ENCODE measurements at places on chromosomes 1 and 21.
A peak's percentile ranks its signal among the peaks of the same experiment; 100 is the strongest.

DNA sequence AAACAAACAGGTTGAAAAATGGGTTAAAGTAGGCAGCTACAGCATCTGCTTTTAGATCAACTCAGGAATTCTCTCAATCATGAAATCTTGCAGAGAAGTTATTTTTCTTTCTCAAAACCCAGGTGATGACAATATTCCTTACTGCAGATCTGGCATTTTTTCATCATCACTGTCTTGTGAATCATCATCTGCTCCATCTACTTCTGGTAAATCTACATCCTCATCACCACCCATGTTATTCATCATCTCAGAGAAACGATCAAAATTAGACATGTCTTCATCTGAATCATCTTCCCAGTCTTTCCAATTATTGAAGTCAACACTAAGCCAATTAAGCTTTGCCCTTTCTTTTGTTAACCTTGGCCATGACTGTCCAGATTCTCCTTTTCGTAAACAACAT is 21.8 kb downstream of the GBP2 start:
- DNase-seq, result no peak

GRCh38 chr1:147598621-147599361 is 57.5 kb downstream of the BCL9 start:
- DNase-seq, result peak; percentile 47

DNA sequence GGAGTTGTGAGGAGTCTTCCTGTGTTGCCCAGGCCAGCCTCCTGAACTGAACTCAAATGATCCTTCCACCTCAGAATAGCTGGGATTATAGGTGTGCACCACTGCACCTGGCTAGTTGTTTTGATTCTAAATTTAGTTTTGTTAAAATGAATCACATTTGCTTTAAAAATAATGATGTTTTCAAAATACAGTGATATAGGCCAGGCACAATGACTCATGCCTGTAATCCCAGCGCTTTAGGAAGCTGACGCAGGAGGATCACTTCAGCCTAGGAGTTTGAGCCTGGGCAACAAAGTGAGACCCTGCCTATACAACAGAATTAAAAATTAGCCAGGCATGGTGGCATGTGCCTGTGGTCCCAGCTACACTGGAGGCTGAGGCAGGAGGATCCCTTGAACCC is 24.3 kb downstream of the RTCA start:
- no peak for DNase-seq

GRCh38 chr1:31785020-31785946 is 21.1 kb upstream of the ADGRB2 start:
- DNase-seq, result no peak

GRCh38 chr1:33180226-33180910 is 1.5 kb downstream of the TRIM62 start:
- DNase-seq, result peak; percentile 85

DNA sequence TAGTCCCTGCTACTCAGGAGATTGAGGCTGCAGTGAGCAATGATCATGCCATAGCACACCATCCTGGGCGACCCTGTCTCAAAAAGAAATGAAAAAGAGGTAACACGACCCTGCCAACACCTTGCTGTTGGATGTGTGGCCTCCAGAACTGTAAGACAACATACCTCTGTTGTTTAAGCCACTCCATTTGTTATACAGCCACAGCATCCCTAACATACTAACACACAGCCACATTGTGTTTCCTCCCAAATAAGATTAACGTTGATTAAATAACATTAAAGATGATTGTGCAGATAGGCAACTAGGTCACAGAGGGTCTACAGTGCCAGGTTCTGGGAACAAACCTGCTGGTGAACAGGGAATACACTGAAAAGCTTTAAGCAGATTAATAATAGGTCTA is 170.4 kb downstream of the RERE start:
- no peak for DNase-seq

DNA sequence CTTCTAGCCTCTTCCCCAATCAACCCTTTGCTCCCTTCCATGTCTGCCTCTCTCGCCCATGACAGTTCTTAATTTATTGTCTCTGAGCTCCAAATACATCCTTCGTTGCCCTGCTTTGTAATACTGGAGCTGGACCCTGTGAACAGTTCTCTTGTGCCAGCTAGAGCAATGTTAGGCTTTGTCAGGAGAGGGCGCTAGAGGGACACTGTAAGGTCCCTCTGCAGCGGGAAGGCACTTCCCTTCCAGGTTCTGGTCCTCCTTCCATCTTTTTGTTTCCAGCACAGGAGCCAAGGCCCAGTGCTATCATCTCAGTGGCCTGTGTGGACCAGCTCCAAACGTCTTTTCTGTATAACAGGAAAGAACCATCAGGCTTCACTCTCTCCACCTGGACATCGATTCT is 95.9 kb downstream of the PTPRU start:
- no peak for DNase-seq

DNA sequence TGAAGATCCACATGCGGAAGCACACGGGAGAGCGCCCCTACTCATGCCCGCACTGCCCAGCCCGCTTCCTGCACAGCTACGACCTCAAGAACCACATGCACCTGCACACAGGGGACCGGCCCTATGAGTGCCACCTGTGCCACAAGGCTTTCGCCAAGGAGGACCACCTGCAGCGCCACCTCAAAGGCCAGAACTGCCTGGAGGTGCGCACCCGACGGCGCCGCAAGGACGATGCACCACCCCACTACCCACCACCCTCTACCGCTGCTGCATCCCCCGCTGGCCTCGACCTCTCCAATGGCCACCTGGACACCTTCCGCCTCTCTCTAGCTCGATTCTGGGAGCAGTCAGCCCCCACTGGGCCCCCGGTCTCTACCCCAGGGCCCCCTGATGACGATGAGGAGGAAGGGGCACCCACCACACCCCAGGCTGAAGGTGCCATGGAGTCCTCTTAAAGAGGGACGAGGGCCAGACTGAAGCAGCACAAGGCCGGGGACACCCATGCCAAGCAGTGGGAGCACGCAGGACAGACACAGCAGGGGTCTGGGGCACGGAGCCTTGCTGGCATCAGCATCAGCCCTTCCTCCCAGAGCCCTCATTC is 13.7 kb downstream of the ZBTB7B start:
- no peak for DNase-seq

GRCh38 chr1:5830771-5831599 is 161.2 kb downstream of the NPHP4 start:
- DNase-seq, result no peak

DNA sequence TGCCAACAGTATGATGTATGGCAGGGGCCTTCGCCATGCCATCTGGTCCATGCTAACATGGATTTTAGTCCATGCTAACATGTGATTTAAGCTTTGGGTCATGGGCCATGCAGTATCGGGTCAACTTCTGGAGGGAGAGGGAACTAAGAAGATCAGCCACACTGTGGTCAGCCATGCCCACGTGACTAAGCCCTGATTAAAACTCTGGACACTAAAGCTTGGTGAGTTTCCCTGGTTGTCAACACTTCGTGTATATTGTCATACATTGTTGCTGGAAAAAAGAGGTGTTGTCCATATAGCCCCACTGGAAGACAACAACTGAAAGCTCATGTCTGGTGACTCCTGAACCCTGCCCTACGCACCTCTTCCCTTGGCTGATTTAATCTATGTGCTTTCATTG is 90.5 kb downstream of the SUSD4 start:
- no peak for DNase-seq

- DNase-seq, result no peak
Observed at GRCh38 chr1:45612941-45613579, 10.8 kb downstream of the CCDC17 start.

DNA sequence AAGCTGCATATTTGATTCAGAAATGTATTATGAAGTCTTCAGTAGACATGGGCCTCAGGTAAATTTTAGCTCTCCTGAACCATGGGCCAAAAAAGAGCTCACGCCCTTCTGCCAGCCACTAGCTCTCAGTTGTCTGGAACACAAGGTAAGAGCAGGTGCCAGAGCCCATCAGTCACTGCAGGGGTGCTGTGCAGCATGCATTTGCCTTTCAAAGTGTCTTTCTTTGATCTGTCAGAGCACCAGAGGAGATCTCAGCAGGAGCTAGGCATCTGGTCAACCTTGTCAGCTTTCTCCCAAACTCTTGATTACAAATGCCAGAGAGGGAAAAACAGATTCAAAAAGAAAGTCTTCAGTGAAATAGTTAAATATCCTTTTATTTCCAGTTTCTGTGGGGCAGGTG is 332.3 kb downstream of the COL11A1 start:
- no peak for DNase-seq
